T-helper 17 cell (primary cell): ENCODE measurements at places on chromosomes 6 and 20. TPM values are rescaled to one million over a fixed set of nuclear protein-coding genes. Genes with fewer than 3 reads are reported as not detected.

Gene RAMACL
- total RNA-seq: 0.44 TPM

Gene IRF4
- total RNA-seq: 16.6 TPM

Gene LPA
- total RNA-seq: not detected

Gene OOEP
- total RNA-seq: 0.40 TPM

Gene MEA1
- total RNA-seq: 26.3 TPM

Gene CCDC170
- not detected for total RNA-seq

GRCh38 chr20:32397567-32398084 lies 39.5 kb downstream of the ASXL1 start:
- no peak for DNase-seq
- H3K36me3 ChIP-seq: peaks cover 9% of the 10 kb centered on the region
- H3K27me3 ChIP-seq: no peaks in the 10 kb centered on the region
- H3K27ac ChIP-seq: peak overlapping the region; percentile 53
- H3K4me3 ChIP-seq: no peak overlapping the region

DNA sequence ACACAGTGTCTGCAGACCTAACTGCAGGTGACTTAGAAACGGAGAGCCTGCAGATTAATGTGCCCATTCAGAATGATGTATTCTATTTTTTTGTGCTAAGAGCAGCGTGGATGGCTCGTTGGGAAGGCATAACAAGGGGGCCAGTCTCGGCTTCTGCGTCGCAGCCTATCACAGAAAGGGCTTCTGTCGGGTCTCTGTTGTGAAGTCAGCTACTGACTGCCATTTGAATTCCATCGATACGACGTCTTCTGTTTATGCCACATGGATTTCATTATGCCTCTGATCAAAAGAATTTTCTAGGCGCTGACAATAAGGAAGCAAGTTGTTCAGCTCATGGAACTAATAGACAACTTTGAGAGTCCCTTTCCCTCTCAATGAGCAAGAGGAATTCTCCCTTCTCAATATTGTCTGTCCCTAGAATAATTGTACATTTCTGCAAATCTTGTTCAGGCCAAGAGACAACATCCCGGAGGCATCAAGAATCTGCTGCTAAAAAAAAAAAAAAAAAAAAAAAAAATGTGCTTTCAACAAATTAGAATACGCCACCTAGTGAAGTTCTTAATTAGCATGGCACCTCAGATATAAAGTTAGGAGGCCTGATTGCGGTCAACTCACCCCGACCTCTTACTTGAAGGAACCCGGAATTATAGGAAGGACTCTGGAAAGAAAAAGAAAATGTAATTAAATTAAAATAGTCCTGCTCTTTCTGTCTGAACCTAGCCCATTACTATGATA lies 223.9 kb downstream of the TSHZ2 start:
- peaks cover 19% of the 10 kb centered on the region for H3K27me3 ChIP-seq
- DNase-seq: no peak
- peaks cover 2% of the 10 kb centered on the region for H3K36me3 ChIP-seq
- peaks cover 7% of the 10 kb centered on the region for H3K4me1 ChIP-seq
- H3K27ac ChIP-seq: no peak overlapping the region
- H3K4me3 ChIP-seq: no peak overlapping the region

DNA sequence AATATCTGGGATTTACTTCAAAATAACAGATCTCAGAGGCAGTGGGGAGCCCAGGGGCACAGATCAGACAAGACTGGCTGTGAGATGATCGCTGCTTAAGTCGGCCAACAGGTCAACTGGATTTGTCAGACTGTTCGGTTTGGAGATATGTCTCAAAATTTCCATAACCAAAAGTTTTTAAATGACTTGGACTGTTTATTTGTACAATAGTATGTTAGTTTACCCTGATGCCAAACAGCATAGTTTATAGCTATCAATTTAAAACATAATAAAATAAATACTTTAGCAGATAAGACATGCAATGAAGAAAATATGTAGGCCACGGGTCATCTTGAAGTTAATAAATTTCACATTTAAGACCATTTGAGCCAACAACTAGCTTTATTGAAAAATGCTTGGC lies 126.7 kb downstream of the IRF4 start:
- no peak overlapping the region for H3K27ac ChIP-seq
- H3K27me3 ChIP-seq: no peaks in the 10 kb centered on the region
- H3K4me3 ChIP-seq: no peak overlapping the region
- peaks cover 17% of the 10 kb centered on the region for H3K4me1 ChIP-seq
- peaks cover 10% of the 10 kb centered on the region for H3K36me3 ChIP-seq
- no peak for DNase-seq

- H3K36me3 ChIP-seq: no peaks in the 10 kb centered on the region
- no peak overlapping the region for H3K4me3 ChIP-seq
- no peak overlapping the region for H3K27ac ChIP-seq
- H3K4me1 ChIP-seq: no peaks in the 10 kb centered on the region
Measured at GRCh38 chr20:52852714-52853113, 119.4 kb upstream of the TSHZ2 start.

- no peaks in the 10 kb centered on the region for H3K36me3 ChIP-seq
- no peak for DNase-seq
- no peaks in the 10 kb centered on the region for H3K27me3 ChIP-seq
- H3K27ac ChIP-seq: no peak overlapping the region
Measured at GRCh38 chr6:115004982-115005381, 662.2 kb upstream of the HS3ST5 start.

DNA sequence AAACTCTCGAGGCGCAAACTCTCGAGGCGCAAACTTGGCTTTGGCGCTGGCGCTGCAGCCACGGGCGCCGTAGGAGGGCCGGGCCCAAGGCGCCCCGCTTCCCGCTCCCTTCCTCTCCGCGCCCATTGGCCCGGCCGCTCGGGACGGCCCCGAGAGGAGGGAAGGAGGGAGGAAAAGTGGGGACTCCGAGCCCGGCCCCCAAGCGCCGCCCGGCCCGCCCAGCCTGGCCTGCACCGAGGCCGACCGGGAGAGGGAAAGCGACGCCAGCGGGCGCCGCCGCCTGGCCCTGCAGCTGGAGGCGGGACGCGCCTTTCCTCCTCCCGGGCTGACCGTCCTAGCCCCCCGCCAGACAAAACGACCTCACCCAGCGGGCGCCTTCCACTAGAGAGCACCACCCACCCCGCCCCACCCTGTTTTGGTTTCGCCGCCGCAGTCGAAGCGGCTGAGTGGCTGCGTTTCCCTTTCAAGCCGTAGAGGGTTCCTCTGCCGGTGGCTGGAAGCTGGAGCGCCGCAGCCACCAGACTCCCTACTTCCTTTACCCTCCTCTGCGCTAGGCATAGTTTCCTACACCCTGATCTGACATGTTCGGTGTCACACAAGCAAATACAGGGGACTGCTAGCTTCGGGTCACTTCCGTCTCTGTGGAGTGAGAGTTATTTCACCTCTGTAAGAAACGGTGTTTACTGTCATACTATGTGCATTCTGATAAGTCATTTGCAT lies at the start of gene MBOAT1:
MBOAT1 (minus strand) TSS at position 78 of the 720 bp plus-strand sequence. CDS start 235 bp downstream, outside the sequence.
- DNase-seq: peak; percentile 56
- no peaks in the 10 kb centered on the region for H3K36me3 ChIP-seq
- H3K4me1 ChIP-seq: peaks cover 32% of the 10 kb centered on the region
- peak within 1 kb of the TSS; percentile 99 for H3K27ac ChIP-seq
- peak within 1 kb of the TSS; percentile 96 for H3K4me3 ChIP-seq

- no peak overlapping the region for H3K27ac ChIP-seq
- no peak for DNase-seq
- H3K27me3 ChIP-seq: peaks cover 46% of the 10 kb centered on the region
- no peak overlapping the region for H3K4me3 ChIP-seq
Measured at GRCh38 chr6:109872549-109872948, 105.6 kb upstream of the GPR6 start.

GRCh38 chr20:595330-596308 lies 14.5 kb downstream of the TCF15 start:
- peaks cover 43% of the 10 kb centered on the region for H3K27me3 ChIP-seq
- no peaks in the 10 kb centered on the region for H3K36me3 ChIP-seq
- H3K4me3 ChIP-seq: no peak overlapping the region
- no peak for DNase-seq
- peaks cover under 1% of the 10 kb centered on the region for H3K4me1 ChIP-seq

DNA sequence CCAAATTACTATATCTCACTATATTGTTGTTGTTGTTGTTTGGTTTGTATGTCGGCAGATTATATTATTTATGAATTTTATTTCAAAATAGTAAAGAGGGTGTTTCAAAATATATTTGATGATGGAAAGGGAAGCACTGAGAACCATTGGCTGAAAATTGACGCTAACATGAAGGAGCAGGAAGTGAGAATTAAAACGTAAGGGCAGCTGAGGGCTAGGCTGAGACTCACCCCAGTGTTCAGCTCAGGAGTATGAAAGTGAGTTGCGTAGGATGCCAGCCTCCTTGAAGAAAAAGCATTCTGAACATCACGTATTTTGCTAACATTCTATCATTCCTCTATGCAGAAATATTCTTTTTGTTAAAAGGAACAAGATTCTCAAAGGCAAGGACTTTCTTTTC lies 10.7 kb upstream of the IPCEF1 start:
- no peak for DNase-seq
- no peaks in the 10 kb centered on the region for H3K36me3 ChIP-seq
- peaks cover 2% of the 10 kb centered on the region for H3K27me3 ChIP-seq
- no peak overlapping the region for H3K4me3 ChIP-seq

- H3K36me3 ChIP-seq: no peaks in the 10 kb centered on the region
- no peak for DNase-seq
- H3K4me3 ChIP-seq: no peak overlapping the region
- peaks cover 8% of the 10 kb centered on the region for H3K4me1 ChIP-seq
- H3K27me3 ChIP-seq: no peaks in the 10 kb centered on the region
- H3K27ac ChIP-seq: no peak overlapping the region
Measured at GRCh38 chr6:126175251-126175650, 164.7 kb upstream of the CENPW start.

DNA sequence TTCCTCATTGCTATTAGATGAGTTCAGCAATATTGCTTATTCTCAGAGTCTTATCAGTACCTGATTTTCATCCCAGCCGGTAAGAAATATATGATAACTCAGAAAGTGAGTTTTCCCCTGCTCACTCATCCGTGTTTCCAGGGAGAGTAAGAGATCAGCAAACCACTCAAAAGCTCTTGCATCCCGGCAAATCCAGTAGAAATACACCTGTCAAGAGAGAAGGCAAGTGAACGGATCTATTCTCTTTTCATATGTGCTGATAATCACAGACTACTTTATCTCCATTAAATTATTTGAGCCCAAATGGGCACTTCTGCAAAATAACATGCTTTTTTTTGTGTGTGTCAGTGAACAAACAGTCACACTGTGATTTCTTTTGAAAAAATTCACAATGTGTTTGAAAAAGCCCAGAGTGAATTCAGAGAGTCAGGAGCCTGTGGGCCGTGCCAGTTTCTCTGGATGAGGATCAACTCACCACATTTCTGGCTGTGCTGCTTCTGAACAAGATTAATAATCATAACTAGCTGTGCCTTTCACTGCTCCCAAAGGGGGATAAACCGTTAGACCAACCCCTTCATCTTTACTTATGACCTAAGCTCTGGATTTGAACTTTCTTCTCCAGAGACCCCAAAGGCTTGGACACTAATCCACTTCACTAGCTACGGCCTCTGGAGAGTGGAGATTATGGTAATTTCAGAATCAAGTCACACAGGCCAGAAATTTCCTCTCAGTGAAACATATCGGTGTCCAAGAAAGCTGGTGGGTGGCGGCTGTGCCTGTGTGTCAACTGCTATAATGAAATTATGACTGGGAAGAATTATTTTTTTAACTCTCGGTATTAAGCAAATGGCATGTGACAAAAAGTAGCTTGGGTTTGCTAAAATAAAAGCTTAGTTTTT lies 44.2 kb downstream of the NOX3 start:
- H3K36me3 ChIP-seq: no peaks in the 10 kb centered on the region
- H3K27ac ChIP-seq: peak overlapping the region; percentile 4
- H3K27me3 ChIP-seq: no peaks in the 10 kb centered on the region
- no peak overlapping the region for H3K4me3 ChIP-seq
- H3K4me1 ChIP-seq: no peaks in the 10 kb centered on the region

- no peak for DNase-seq
- H3K27me3 ChIP-seq: peaks cover 5% of the 10 kb centered on the region
- no peak overlapping the region for H3K27ac ChIP-seq
- H3K4me3 ChIP-seq: no peak overlapping the region
- H3K36me3 ChIP-seq: no peaks in the 10 kb centered on the region
Measured at GRCh38 chr6:114179411-114179810, 163.4 kb downstream of the HS3ST5 start.

- H3K4me3 ChIP-seq: no peak overlapping the region
- DNase-seq: no peak
- H3K4me1 ChIP-seq: peaks cover 2% of the 10 kb centered on the region
Measured at GRCh38 chr20:31974951-31975487, 7.1 kb downstream of the XKR7 start.

DNA sequence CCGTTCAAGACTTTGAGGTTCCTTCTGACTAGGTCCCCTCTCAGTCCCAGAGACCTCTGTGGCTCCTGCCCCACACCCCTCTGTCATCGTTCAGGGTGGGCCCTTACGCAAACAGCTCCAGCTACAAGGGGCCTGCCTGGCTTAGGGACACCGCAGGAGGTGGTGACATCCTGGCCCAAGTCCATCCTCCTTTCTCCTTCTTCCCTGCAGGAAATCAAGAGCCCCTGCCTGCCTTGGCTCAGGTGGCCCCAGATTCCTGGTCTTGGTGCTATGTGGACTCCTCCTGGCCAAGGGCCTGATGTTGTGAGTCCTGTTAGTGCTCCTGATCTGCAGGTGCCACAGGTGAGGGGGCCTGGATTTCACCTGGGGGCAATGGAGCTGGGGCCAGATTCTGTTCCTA lies 8.1 kb downstream of the TREML4 start:
- peaks cover 32% of the 10 kb centered on the region for H3K27me3 ChIP-seq
- no peak for DNase-seq
- H3K4me3 ChIP-seq: no peak overlapping the region
- no peak overlapping the region for H3K27ac ChIP-seq
- H3K4me1 ChIP-seq: peaks cover 6% of the 10 kb centered on the region
- no peaks in the 10 kb centered on the region for H3K36me3 ChIP-seq

DNA sequence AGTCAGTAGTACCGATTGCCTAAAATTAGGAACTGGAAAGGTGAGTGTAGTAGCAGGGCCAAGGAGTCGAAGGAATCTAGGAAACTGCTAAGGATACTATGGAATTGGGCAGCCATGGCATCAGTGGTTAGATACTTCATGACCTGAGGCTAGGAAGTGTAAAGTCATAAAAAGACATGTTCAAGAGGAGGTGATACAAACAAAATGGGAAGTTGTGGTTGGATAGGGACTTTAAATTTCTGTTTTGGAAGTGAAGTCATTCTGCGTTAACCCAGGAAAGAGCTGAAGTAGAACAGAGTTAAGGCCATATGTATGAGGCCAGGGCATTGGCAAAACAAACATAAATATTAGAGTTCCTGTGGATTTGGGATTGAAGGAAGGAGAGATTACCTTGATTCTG lies 88.6 kb upstream of the TMEM181 start:
- H3K4me1 ChIP-seq: peaks cover 6% of the 10 kb centered on the region
- H3K27ac ChIP-seq: no peak overlapping the region
- H3K27me3 ChIP-seq: no peaks in the 10 kb centered on the region
